ENCODE measurements at places on chromosomes 4 and X.

GRCh38 chrX:46912098-46912602 is at the start of gene JADE3:
Gene JADE3 (plus strand): TSS chrX:46912421. CDS start chrX:46984895, 72,474 bp downstream.
- DNase-seq, result peak; percentile 31

- no peak for DNase-seq
These were observed 69.0 kb downstream of the BEND2 start for GRCh38 chrX:18151649-18152048.

DNA sequence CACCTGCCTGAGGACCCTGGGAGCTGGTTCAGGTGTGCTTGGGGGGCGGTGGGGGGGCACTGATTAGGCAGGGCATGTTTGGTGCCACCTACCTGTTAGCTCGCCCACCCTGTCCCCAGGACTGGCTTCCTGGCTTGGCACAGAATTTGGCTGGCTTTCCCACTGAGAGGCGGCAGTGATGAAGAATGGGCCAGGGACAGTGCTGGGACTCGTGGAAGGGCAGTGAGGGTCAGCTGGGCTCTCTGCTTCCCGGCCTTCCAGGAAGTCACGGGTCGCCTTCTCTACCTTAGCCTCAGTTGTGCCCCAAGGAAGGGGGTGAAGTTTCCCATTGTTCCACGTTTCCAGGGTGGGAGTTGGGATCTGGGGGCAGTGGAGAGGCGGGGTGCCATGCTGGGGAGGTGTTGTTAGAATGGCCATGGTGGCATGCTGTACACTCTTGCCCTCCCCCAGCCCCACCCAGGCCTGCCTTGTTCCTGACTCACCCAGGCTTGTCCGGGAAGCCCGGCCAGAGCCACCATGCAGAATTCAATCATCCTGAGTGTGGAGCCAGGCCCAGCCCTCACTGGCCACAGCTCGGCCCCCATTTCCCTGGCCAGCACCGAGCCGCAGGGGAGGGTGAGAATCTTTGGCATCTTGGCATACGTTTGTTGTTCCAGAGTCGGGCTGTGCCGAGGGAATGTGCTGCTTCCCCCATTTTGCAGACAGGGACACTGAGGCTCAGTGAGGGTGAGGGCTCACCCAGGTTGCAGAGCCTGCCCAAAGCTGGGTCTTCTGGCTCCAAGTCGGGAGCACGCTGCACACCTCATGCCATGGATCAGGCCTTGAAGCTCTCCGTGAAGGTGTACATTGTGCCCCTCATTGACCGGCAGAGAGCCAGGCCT is 21.9 kb upstream of the GPR78 start:
- no peak for DNase-seq

GRCh38 chrX:16882169-16882568 is 12.0 kb upstream of the RBBP7 start:
- DNase-seq, result no peak

GRCh38 chr4:2825740-2826139 is 17.9 kb upstream of the ADD1 start:
- DNase-seq, result no peak

- no peak for DNase-seq
These were observed 662.2 kb upstream of the BOD1L1 start for GRCh38 chr4:14289708-14290107.

GRCh38 chr4:42716996-42717395 is 60.1 kb upstream of the ATP8A1 start:
- no peak for DNase-seq
